Occipital lobe (tissue), 3 donors: ENCODE measurements at places on chromosomes 7 and 10. TPM values are rescaled to one million over a fixed set of nuclear protein-coding genes. Genes with fewer than 3 reads are reported as not detected.

GRCh38 chr10:2145926-2146478, 408.7 kb upstream of the ADARB2 start:
- no peak for DNase-seq

- no peak for DNase-seq
These were observed 143.4 kb upstream of the EFCAB10 start for GRCh38 chr7:105724688-105725087.

- DNase-seq: no peak
These were observed 248.1 kb downstream of the AHR start for GRCh38 chr7:17546592-17546991.

- DNase-seq: no peak
These were observed 698.7 kb upstream of the IGFBP3 start for GRCh38 chr7:46619723-46620310.

DNA sequence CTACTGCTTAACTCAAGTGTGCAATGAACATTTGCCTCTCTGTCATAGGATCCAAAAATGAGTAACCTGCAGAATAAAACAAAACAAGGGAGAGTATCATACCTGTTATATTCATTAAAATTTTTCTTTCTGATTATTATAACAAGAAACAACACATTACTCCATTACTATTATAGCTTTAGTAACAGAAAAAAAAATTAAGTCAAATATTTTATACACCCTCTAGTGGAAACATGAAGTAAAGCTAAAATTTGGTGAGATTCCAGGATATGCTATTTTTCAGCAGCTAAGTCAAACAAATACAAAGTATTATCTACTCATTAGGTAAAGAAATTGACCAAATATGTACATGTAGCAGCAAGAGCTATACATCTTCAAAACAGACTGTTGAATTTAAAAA, 56.3 kb downstream of the PDZD8 start:
- no peak for DNase-seq

DNA sequence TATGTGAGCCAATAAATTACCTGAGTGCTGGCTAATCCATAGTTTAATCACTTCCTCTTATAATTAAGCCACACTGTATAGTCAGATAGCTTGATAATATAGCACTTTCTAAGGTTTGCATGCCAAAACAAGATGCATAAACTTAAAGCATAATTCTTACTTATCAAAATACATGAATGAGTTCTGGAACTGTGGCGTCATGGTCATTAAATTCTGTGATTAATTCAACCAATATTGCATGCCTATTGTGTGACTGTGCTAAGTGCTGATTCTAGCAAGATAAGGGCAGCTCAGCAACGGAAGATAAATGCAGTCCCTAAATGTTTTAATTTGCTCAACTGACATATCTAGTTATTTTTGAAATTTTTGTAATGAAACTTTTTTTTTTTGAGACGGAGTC, 29.7 kb downstream of the HOXA1 start:
- no peak for DNase-seq

DNA sequence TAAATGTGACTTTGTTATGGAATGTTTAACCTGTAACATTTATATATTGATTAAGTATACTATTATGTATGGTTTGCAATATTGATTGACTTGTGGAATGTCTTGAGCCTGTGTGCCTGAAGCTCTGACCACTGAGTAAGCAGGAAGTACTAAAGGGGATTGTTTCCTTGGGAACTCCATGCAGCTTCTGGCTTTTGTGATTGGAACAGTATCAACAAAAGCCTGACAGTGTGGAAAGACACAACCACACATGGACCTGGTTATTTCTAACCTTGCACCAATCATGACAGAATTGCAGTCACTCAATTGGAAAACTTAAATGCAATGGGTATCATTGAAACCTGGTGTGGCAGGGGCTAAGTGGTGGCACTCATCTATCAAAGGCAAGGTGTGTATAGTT, 45.5 kb upstream of the PIK3CG start:
- DNase-seq: no peak

DNA sequence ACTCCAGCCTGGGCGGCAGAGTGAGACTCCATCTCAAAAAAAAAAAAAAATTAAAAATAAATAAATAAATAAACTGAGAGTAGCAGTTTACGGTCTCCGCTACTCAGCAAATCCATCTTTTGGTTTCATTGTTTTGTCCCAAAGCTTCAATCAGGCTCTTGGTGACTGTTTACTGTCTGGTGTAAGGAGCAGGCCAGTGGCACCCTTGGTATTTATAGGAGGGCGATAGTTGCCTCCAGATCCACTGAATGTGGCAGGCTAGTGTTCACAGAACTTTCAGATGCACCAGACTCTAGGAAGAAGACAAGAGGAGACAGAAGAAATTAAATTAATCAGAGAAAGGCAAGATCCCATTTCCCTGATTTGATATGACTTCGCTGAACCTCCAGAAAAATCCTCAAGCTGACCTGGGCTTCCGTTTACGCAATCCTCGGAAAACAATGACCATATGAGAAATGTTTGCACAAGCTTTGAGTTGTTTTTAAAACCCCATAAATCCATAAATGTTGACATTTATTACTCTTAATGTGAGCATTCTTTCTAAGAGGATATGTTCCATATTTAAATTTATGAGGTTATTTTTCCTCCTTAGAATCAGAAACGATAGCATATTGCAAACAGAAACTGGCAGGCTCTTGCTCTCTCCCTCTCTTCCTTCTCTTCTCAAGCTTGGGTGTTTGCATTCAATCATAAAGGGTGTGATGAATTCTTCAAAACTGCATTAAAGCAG, 7.1 kb upstream of the MUC3A start:
- no peak for DNase-seq

- DNase-seq: no peak
These were observed 822 bp downstream of the ZNF800 start for GRCh38 chr7:127391591-127392181.

GRCh38 chr10:114259824-114260223, 20.8 kb downstream of the VWA2 start:
- no peak for DNase-seq

- DNase-seq: no peak
These were observed 375 bp upstream of the CHN2 start for GRCh38 chr7:29194206-29194593.

DNA sequence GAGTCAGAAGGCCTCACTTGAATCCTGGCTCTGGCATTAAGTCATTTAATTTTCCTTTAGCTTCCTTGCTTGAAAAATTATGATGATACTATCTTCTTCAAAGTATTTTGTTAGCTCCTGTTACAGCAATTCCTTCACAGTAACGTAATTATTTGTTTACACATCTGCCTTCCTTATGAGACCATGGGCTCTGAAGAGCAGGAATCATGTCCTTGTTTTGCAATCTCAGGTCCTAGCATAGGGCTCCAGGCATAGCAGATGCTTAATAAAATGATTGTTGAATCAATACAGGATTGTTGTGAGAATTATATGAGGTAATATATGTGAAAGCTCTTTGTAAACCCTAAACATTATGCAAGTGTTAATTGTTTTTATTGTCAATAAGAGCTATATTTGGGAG, 25.5 kb downstream of the KLHDC10 start:
- no peak for DNase-seq

DNA sequence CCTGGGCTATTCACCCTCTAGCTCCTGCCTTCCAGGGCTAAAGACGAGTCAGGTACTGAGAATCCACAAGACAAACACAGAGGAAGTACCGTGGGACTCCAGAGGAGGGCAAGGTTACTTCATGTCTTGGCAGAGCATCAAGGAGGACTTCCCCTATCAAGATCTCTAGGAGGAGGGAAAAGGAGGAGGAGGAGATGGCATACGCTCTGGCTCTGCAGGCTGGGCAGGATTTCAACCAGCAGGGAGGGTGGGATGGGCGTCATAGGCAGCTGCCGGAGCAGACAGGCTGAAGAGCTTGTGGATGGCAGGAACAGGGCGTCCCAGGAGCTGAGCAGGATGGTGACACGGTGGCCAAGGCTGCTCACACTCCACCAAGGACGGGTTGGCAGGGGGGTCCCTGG, 21.3 kb downstream of the MDH2 start:
- peak; percentile 64 for DNase-seq

The PTPN20 gene
- total RNA-seq: 14.2 TPM

The GIMAP6 gene
- 5.5 TPM for total RNA-seq

The MSS51 gene
- total RNA-seq: 3.7 TPM

The CBLL1 gene
- total RNA-seq: 24.5 TPM

The UNC5B gene
- 3.9 TPM for total RNA-seq

The FXYD4 gene
- not detected for total RNA-seq
